ENCODE measurements at places on chromosomes 2 and 18.

- DNase-seq, result no peak
Observed at GRCh38 chr2:130190237-130190636, 8.0 kb downstream of the TUBA3E start.

GRCh38 chr2:15521641-15522181 lies 39.4 kb downstream of the NBAS start:
- no peak for DNase-seq

DNA sequence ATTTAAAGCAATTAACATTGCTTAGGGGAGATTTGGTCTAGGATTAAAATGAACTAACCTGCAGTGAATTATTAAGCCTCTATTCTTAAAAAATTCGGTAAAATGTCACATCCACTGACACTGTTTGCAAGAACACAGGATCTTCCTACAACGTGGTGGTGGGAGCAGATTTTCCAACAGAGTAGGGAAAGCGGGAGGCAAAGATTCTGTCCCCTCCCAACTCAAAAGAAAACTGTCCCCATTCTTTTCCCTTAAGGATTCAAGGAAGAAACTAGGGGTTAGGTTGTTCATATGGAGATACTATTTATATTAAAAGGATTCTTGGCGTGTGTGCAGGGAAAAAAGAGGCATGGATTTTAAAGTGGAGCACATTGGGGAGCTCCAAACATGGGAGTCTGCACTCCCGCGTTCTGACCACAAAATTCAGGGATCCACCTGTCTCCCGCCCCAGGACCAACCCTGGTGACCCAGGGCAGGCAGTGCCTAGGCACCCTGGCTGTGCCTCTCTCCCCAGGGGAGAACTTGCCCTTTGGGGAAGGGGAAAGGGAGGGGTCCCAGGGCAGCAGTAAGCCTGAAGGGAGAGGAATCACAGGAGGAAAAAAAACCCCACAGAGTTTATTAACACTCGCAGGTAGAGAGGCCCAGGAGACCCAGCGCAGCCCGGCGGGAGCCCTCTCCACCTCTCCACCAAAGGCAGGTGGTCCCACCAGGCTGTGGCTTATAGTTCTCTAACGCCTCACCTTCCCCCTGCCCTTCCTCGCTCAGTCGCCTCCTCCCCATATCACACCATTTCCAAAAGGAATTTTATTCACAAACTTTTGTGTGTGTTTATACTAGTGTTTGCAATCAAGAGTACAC lies 2.3 kb downstream of the PTGR3 start:
- no peak for DNase-seq

- no peak for DNase-seq
Observed at GRCh38 chr2:36147670-36148390, 207.7 kb upstream of the CRIM1 start.

DNA sequence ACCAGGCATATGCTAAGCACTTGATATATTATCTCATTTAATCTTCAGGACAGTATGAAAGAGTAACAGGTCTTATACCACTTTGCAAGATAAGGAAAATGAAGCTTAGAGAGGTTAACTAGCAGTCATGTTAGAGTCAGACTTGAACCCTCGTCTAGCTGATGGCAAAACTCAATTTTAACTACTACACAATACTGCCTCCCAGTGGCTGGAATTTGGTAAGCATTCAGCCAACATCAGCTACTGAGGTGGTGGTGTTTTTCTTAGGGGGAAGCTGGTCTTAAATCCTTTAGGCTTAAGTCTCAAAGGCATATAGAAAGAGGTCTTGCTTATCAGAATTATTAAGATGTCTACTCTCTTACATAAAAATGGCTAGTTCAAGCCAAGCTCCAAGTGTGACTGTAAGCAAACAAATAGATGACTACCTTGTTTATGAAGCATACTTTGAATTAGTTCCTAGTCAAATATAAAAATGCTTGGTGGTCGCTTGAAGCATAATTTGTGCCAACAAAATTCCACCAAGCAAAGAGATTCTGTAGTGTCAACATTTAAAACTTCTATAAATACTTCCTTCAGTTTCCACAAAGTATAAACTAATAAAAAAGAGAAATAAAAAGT lies 325.4 kb upstream of the FIGN start:
- no peak for DNase-seq

DNA sequence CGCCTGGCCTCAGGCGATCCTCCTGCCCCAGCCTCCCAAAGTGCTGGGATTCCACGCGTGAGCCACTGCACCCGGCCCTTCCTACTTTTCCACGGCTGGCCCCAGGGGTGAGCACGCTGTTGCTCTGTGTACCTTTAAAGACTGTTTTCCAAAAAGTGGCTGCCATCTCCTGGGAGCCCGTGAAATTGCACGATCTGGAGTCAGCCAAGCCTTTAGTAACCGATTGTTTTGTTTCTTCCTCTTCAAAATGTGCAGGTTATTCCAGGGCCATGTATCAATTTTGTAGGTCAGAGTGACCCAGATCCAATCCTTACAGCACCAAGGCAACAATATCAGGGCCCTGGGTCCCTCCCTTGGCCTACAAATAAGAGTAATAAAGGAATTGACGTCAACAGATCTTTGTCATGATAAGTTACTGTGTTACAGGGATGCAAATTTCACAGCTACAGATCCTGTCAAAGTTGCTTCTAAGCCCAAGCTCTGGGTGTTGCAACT lies 135.6 kb upstream of the ZNF236 start:
- peak; percentile 80 for DNase-seq

DNA sequence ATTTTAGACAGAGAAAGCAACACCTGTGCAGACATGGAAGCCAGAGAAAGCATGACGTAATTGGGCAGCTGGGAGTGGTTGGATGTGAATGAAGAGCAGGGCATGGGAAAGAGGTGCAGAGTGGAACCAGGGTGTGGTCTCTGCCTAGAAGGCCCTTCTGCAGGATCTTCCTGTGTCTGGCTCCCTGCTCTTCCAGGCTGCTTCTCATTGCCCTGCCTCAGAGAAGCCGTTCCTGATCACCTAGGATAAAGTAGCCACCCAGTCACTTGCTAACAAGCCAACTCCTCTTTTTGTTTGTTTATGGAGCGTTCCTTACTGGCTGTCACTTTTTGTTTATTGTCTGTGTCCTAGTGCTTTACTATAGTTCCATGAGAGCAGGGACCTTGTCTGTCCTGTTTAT lies 28.5 kb downstream of the GALNT1 start:
- DNase-seq, result peak; percentile 84

DNA sequence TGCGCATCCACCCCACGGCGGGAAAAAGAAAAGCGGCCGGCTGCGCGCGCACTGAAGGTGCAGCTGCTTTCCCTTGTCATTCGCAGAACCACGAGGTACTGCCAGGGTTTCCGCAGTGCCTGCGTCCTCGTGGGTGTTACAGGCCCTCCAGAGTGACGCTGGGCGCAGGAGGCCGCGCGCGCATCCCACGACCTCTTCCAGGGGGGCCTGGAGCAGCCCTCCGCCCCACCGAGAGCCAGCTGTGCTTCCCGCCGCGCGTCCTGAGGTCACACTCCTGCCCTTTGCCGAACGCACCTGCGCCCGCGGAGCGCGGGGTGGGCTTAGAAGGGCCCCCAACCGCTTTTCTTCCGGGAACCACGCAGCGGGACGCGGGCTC lies 378 bp upstream of the IAH1 start:
- DNase-seq, result no peak

Data from SHP77 (cell line).